ENCODE measurements at places on chromosomes 4 and X. TPM values are rescaled to one million over a fixed set of nuclear protein-coding genes. Genes with fewer than 3 reads are reported as not detected.

Gene NDNF
- total RNA-seq, result 4.9 TPM

Gene GYPB
- total RNA-seq, result not detected

Gene HPGDS
- not detected for total RNA-seq

Gene L1CAM
- 4.6 TPM for total RNA-seq

Gene AFF2
- total RNA-seq, result 0.07 TPM

Gene CAPN6
- 0.07 TPM for total RNA-seq

Gene HPRT1
- 19.7 TPM for total RNA-seq

Gene AVPR2
- total RNA-seq, result not detected

Gene NAA11
- total RNA-seq, result not detected

Gene SPIN4
- total RNA-seq, result 4.2 TPM

Gene RAI2
- 2.0 TPM for total RNA-seq

Gene SMIM10L2A
- 0.79 TPM for total RNA-seq

Gene TMEM31
- total RNA-seq, result not detected

Gene RPS3A
- total RNA-seq, result 1,054 TPM

Gene TLR6
- total RNA-seq, result 0.50 TPM

Gene ZIC3
- total RNA-seq, result not detected

Gene CORIN
- total RNA-seq, result 2.4 TPM

Gene LSM6
- 15.4 TPM for total RNA-seq

Gene NPY5R
- 0.10 TPM for total RNA-seq

Gene ARHGAP6
- 3.8 TPM for total RNA-seq

Gene GAB3
- 2.7 TPM for total RNA-seq

Gene GABRG1
- not detected for total RNA-seq

Gene CT45A1
- not detected for total RNA-seq

Gene GRIPAP1
- 24.3 TPM for total RNA-seq

Gene GPR173
- total RNA-seq, result 5.5 TPM

Gene RS1
- total RNA-seq, result not detected

Gene ERCC6L
- 1.6 TPM for total RNA-seq

Gene FAM47E
- 0.59 TPM for total RNA-seq

Gene LRCH2
- total RNA-seq, result 10.9 TPM

Gene MAGEE2
- not detected for total RNA-seq

Gene GSTCD
- 9.4 TPM for total RNA-seq

Gene CFAP99
- 0.13 TPM for total RNA-seq

Gene P2RY10
- total RNA-seq, result not detected

Gene GAGE1
- total RNA-seq, result not detected

Gene BMP3
- 0.13 TPM for total RNA-seq

Gene SLC9B1
- 0.76 TPM for total RNA-seq

Gene PNMA6F
- total RNA-seq, result not detected

Gene ESX1
- total RNA-seq, result not detected

Gene H2BW2
- not detected for total RNA-seq

Gene KCTD8
- 0.78 TPM for total RNA-seq

Gene EGFL6
- total RNA-seq, result not detected

Gene AMMECR1
- total RNA-seq, result 11.0 TPM

Gene TLR8
- not detected for total RNA-seq

Gene CSAG3
- total RNA-seq, result not detected

Gene NEIL3
- total RNA-seq, result 0.89 TPM

Gene NWD2
- total RNA-seq, result not detected

Gene PPP1R2C
- not detected for total RNA-seq

Gene RRH
- not detected for total RNA-seq

Gene CTAG1B
- not detected for total RNA-seq

Gene FGF16
- total RNA-seq, result 1.5 TPM

Gene RPA4
- total RNA-seq, result 1.2 TPM

All from smooth muscle cell of the pulmonary artery (primary cell).